ENCODE measurements at places on chromosomes 5 and 9. TPM values are rescaled to one million over a fixed set of nuclear protein-coding genes. Genes with fewer than 3 reads are reported as not detected.

The SARDH gene
- total RNA-seq: 1.6 TPM

GRCh38 chr9:98157372-98157771 is 35.1 kb downstream of the CORO2A start:
- DNase-seq: no peak

DNA sequence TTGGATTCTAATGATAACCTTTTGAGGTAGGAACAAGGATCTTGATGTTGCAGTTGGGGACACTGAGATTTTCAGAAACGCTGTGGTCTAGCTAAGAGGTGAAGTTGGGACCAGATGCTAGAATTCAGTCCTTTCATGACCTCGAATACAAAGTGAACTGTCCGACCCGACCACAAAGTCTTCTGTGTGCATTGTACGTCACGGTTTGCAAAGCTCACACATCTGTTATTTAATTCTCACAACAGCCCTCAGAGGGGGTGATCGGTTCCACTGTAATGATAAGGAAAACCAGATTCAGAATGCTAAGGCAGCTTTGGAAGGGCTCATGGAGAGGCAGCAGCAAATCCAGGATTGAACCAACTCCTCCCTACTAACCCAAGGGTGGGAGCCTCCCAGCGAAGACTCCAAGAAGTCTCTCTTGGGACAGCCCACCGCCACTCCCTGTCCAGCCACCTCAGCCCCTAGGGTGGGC is 16.6 kb upstream of the KIF12 start:
- no peak for DNase-seq

DNA sequence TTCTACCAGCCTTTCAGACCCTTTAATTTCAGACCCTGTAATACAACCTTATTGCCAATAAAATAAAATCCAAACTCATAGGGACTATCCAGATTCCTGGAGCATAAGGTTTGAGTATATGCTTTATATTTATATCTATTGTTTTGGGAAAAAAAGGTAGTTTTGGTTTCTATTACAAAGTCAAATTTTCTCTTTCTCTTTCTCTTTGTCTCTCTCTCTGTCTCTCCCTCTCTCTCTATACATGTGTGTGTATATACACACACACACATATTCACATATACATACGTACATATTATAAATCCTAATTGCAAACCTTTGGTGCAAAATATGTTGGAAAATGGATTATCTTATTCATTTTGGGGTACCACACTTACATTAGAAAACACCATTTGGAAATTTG is 39.0 kb downstream of the TMEM232 start:
- no peak for DNase-seq

DNA sequence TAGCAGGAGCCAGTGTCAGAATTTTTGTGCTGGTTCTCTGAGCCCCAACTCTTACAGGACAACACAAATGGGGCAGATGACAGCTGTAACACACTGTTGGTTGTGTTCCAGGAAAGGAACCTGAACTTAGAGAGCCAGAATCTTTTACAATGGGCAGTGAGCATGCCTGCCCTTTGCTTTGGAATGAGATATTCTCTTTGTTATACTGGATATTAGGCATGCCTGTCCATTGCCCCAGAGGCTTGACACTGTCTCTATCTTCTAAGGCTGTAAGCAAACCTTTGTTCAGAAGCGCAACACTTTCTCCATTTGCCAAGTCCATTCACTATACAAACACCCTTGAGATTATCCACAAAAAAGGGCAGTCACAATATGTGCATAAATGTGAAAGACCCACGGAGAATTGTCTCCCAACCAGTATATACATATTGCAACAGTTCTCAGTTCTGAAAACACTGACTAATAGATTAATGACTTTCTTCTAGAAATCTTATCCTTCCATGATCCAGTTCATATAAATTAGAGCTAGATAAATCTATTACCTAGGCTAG is 26.3 kb upstream of the CEP120 start:
- DNase-seq: no peak

DNA sequence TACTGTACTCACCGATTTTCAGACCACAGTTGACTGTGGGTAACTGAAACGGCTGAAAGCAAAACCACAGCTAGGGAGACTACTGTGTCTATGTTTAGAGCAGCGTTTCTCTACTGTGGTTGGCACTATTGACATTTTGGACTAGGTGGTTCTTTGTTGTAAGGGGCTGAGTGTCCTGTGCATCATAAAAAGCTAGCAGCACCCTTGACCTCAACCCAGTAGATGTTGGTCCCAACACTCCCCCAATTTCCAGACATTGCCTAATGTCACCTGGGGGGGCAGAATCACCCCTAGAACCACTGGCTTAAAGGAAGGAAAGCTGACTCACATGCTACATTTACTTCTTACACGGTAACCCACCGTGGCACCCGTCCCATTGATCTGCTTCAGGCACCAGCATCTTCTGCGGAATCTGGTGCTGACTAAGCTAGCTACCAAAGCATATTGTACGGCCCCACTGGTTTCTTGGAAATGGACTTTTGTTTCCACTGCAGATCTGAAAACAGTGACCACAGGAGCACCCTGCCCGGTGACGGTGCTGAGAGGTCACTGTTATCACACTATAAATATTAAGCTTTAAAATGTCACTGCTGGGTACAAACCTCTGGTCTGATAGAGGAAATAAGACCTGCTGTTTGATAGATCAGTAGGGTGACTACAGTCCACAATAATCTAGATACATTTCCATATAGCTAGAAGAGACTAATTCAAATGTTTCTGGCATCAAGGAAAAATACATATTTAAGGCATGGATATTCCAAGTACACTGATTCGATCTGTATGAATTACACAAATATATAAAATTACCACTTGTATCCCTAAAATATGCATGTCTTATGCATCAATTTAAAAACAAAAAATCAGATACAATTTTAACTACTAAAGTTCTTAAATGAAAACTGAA is 151.4 kb downstream of the HSD17B3 start:
- no peak for DNase-seq

- DNase-seq: no peak
Measured at GRCh38 chr9:90641086-90641485, 1.5 kb downstream of the DIRAS2 start.

The DMRT3 gene
- not detected for total RNA-seq

GRCh38 chr9:127245637-127246164 is 18.9 kb upstream of the GARNL3 start:
- no peak for DNase-seq

DNA sequence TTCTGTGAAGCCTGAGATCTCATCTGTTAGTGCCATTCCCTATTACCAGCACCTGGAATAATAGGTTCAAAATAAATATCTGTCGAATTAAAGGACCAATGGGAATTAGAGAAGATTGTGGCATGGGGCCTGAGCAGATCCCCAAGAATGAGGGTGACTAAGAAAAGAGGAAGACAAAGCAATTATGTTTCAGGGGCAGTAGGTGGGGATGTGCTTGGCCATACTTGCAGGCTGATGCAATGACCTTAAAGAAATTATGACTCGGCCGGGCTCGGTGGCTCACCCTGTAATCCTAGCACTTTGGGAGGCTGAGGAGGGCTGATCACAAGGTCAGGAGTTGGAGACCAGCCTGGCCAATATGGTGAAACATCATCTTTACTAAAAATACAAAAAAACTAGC is 562.8 kb downstream of the PTPRD start:
- no peak for DNase-seq

Measured in frontal cortex (tissue), 4 donors.